ENCODE measurements at places on chromosomes 3 and 15.

GRCh38 chr3:27239951-27240350, 129.2 kb downstream of the NEK10 start:
- no peaks in the 10 kb centered on the region for H3K27me3 ChIP-seq
- no peak for DNase-seq
- H3K4me3 ChIP-seq = no peak overlapping the region
- no peak overlapping the region for H3K27ac ChIP-seq
- no peaks in the 10 kb centered on the region for H3K4me1 ChIP-seq
- H3K36me3 ChIP-seq = no peaks in the 10 kb centered on the region

DNA sequence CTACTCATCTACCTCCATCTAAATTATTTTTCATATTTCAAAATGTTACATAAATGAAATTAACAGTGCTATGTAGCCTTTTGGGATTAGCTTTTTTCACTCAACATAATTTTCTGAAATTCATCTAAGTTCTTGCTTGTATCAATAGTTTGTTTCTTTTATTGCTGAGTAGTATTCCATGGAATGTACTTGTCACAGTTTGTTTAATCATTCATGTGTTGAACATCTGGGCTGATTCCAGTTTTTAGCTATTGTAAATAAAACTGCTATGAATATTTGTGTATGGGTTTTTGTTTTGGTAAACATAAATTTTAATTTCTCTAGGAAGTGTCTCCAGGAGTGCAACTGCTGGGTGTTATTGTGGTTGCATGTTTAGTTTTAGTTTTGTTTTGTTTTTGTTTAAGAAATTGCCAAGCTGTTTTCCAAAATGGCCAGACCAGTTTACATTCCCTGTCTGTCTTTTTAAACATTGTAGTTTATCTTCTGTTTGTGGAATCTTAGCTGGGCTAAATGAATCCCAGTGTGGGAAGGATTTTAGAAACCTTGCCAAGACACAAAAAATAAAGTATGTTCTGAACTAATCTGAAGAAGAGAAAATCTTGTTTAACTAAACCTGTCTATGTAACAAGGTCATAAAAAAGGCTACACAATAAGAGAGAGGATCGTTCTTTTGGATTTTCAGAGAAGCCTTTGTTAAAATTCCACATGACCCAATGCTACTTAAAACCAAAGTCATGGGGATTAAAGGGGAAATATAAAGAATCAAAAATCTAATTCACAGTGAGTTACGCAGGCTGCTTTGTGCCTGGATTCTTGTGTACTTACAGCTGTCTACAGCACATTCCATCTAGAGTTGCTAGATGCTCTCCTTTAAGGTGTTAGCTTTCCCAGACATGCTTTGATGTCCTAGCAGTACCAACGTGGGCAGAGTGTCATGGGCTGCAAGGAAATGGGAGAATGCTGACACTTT, 129.2 kb upstream of the SUCLG2 start:
- peaks cover 4% of the 10 kb centered on the region for H3K36me3 ChIP-seq
- no peak overlapping the region for H3K4me3 ChIP-seq
- no peak for DNase-seq
- H3K27ac ChIP-seq = no peak overlapping the region

DNA sequence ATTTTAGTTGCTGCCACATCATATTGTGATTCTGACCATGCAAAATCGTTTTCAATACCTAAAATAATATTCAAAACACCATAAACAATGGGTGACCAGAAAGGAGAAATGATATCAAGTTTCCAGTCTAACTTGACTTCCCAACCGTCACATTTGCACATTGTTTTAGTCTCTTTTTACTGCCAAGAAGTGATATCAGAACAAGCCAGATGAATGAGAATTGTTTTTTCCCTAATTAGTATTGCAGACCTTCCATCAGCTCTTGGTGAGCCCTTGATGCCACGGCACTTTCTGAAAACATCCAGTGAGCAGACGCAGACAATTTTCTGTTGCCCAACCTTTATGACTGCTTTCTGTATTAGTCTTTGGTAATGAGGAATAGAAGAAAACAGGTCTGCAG, 62.5 kb downstream of the SPATA16 start:
- no peak overlapping the region for H3K4me3 ChIP-seq
- H3K27me3 ChIP-seq = no peaks in the 10 kb centered on the region

- H3K4me3 ChIP-seq = no peak overlapping the region
- H3K36me3 ChIP-seq = peaks cover 5% of the 10 kb centered on the region
- peaks cover 3% of the 10 kb centered on the region for H3K4me1 ChIP-seq
- H3K27ac ChIP-seq = no peak overlapping the region
Measured at GRCh38 chr15:67510597-67511190, 10.2 kb upstream of the C15orf61 start.

GRCh38 chr15:78726870-78727551, 84.3 kb downstream of the ADAMTS7 start:
- H3K4me1 ChIP-seq = peaks cover 3% of the 10 kb centered on the region
- H3K27me3 ChIP-seq = peaks cover 28% of the 10 kb centered on the region
- no peak overlapping the region for H3K27ac ChIP-seq
- no peak for DNase-seq

GRCh38 chr3:123733805-123734526, 149.1 kb upstream of the HACD2 start:
- no peak overlapping the region for H3K27ac ChIP-seq
- H3K27me3 ChIP-seq = peaks cover 43% of the 10 kb centered on the region
- DNase-seq = no peak
- no peaks in the 10 kb centered on the region for H3K4me1 ChIP-seq
- H3K4me3 ChIP-seq = no peak overlapping the region

DNA sequence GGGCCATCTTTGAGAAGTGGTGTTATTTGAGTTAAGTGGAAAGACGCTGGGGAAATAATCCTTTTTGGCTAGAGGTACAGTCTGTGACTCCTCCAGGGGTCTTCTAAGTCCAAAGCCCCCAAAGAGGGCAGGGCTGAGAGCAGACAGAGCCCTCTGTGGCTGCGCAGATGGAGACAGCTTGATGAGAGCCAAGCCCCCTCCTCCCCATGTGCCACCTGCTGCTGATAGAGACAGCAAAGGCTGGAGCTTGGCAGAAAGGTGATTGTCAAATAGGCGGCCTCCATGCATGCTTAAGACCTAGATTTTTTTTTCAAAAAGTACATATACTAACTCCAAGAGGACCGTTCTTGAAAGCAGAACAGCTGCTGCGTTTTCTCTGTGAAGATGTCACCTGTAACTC, 72.4 kb downstream of the CRYGS start:
- no peaks in the 10 kb centered on the region for H3K36me3 ChIP-seq
- H3K27me3 ChIP-seq = peaks cover 18% of the 10 kb centered on the region
- H3K4me3 ChIP-seq = no peak overlapping the region
- H3K27ac ChIP-seq = no peak overlapping the region
- H3K4me1 ChIP-seq = peaks cover 9% of the 10 kb centered on the region

- H3K4me3 ChIP-seq = no peak overlapping the region
- no peak overlapping the region for H3K27ac ChIP-seq
- no peaks in the 10 kb centered on the region for H3K27me3 ChIP-seq
- no peak for DNase-seq
- no peaks in the 10 kb centered on the region for H3K4me1 ChIP-seq
- no peaks in the 10 kb centered on the region for H3K36me3 ChIP-seq
Measured at GRCh38 chr3:163561151-163561550, 1517.1 kb downstream of the SI start.

DNA sequence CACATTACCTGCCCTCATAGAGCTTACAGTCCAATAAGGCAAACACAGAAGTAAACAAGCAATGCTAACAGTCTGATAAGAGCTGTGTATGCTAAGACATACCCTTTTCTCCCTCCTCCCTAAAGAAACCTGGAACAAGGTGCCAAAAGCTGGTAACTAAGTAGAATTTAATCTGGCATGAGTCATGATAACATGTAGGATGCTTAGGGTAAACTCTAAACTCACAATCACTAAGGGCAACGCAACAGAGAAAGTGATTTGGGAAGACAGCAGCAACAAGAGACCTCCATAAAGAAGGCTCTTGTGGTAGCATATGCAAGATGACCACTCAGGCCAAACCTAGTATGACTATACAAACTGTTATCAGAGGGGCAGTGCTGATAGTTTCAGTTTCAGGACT, 55.5 kb downstream of the MYO1E start:
- H3K4me1 ChIP-seq = peaks cover 5% of the 10 kb centered on the region
- H3K4me3 ChIP-seq = no peak overlapping the region
- no peak for DNase-seq
- H3K27me3 ChIP-seq = peaks cover 5% of the 10 kb centered on the region

DNA sequence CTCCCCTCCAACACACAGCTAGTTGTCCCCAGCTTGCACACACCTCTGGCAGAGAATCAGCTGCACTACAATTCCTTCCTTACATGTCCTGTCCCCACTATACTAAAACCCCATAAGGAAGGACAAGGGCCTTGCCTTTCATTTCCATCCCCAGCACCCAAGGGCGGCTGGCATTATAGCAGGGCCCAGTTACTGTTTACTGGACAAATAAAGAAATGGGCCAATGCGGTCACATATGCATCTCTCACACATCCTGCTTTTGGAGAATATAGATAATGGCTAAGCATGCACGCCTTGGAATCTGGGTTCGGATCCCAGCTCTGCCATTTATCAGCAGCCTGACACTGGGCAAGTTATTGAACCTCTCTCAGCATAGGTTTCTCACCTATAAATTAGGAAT, 99.1 kb downstream of the DAPK2 start:
- H3K4me3 ChIP-seq = no peak overlapping the region
- H3K27me3 ChIP-seq = no peaks in the 10 kb centered on the region
- peaks cover 13% of the 10 kb centered on the region for H3K4me1 ChIP-seq
- DNase-seq = no peak
- no peaks in the 10 kb centered on the region for H3K36me3 ChIP-seq
- H3K27ac ChIP-seq = no peak overlapping the region

- no peak overlapping the region for H3K4me3 ChIP-seq
- DNase-seq = no peak
- H3K4me1 ChIP-seq = peaks cover 12% of the 10 kb centered on the region
- H3K27me3 ChIP-seq = peaks cover 41% of the 10 kb centered on the region
Measured at GRCh38 chr3:149247929-149248691, 26.5 kb upstream of the CP start.

DNA sequence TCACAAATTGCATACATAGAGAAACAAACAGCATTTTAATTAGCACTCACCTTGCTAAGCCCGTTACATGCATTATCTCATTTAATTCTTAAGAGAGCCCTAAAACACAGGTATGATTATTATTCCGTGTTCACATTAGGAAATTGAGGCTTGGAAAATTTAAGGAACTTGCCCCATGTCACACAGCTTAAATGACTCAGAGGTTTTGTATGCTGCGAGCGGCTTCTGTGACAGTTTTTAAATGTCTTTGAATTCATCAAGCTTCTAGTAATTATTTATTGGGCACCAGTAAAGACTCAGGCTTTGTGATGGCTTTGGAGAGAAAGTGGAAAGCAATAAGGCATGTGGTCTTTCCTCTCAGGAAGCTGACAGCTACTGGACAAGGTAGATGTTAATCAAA, 166.7 kb upstream of the THBS1 start:
- no peaks in the 10 kb centered on the region for H3K36me3 ChIP-seq
- peak overlapping the region; percentile 12 for H3K27ac ChIP-seq
- DNase-seq = no peak

GRCh38 chr3:133509488-133509887, 64.0 kb upstream of the CDV3 start:
- no peak overlapping the region for H3K27ac ChIP-seq
- DNase-seq = no peak
- H3K27me3 ChIP-seq = no peaks in the 10 kb centered on the region
- H3K4me1 ChIP-seq = peaks cover 10% of the 10 kb centered on the region

- no peaks in the 10 kb centered on the region for H3K36me3 ChIP-seq
- H3K27ac ChIP-seq = no peak overlapping the region
- no peak overlapping the region for H3K4me3 ChIP-seq
- DNase-seq = no peak
- H3K27me3 ChIP-seq = peaks cover 38% of the 10 kb centered on the region
Measured at GRCh38 chr15:31824024-31824423, 206.3 kb upstream of the CHRNA7 start.

DNA sequence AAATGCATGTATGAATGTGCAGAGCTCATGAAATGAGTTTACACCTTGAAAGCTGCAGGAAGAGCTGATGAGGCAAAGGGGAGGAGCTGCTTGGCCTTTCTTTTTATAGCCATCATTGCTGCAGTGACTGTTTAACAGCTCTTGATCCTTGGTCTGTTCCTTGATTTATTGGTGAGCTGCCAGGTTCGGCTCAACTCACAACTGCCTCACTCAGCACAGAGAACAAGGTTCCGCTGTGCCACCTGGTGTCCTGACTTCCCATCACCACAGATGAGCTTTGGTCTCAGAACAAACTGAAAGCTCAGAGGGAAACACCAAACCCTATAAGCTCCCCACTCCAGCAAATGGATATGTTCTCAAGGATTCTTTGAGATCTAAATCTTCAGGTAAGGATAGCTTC, 626.1 kb downstream of the MAGI1 start:
- DNase-seq = no peak
- H3K4me1 ChIP-seq = no peaks in the 10 kb centered on the region
- no peak overlapping the region for H3K4me3 ChIP-seq
- H3K27ac ChIP-seq = no peak overlapping the region

DNA sequence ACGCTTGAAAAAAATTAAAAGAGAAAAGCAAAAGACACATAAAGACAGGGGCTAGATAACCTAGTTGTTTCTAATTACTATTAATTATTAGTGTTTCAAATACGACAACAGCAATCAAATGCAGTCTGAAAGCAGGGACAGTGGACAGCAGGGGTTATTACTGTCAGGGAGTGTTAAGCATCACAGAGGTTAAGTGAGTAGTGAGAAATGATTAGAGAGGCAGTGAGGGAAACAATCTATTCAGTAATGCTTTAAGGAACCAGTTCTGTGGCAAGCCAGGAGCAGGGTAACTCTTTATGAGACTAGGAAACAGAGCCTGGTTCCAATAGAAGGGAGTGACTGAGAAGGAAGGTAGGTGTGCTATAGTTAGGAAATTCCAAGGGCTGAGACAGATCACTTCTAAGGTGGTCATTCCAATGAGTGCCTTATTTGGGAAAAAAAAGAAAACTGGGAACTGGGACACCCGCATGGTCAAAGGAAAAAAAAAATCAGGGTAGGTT, 15.0 kb downstream of the RYK start:
- H3K36me3 ChIP-seq = no peaks in the 10 kb centered on the region
- H3K4me1 ChIP-seq = peaks cover 60% of the 10 kb centered on the region
- H3K4me3 ChIP-seq = no peak overlapping the region
- DNase-seq = no peak

GRCh38 chr3:63231643-63232042, 46.5 kb upstream of the SYNPR start:
- H3K4me3 ChIP-seq = no peak overlapping the region
- no peaks in the 10 kb centered on the region for H3K36me3 ChIP-seq
- DNase-seq = no peak
- H3K27me3 ChIP-seq = no peaks in the 10 kb centered on the region
- no peaks in the 10 kb centered on the region for H3K4me1 ChIP-seq
- H3K27ac ChIP-seq = no peak overlapping the region

GRCh38 chr15:48388016-48388851, 57.0 kb downstream of the DUT start:
- no peaks in the 10 kb centered on the region for H3K4me1 ChIP-seq
- DNase-seq = no peak
- peaks cover 29% of the 10 kb centered on the region for H3K27me3 ChIP-seq
- no peak overlapping the region for H3K27ac ChIP-seq

GRCh38 chr3:133547432-133548041, 25.9 kb upstream of the CDV3 start:
- H3K36me3 ChIP-seq = no peaks in the 10 kb centered on the region
- no peaks in the 10 kb centered on the region for H3K4me1 ChIP-seq
- no peak for DNase-seq

GRCh38 chr3:36206956-36207580, 173.2 kb upstream of the STAC start:
- no peaks in the 10 kb centered on the region for H3K27me3 ChIP-seq
- H3K4me3 ChIP-seq = no peak overlapping the region
- H3K36me3 ChIP-seq = no peaks in the 10 kb centered on the region
- H3K4me1 ChIP-seq = no peaks in the 10 kb centered on the region

GRCh38 chr15:36080759-36081158, 498.7 kb upstream of the CDIN1 start:
- H3K27me3 ChIP-seq = no peaks in the 10 kb centered on the region
- no peaks in the 10 kb centered on the region for H3K4me1 ChIP-seq
- no peaks in the 10 kb centered on the region for H3K36me3 ChIP-seq
- no peak overlapping the region for H3K27ac ChIP-seq
- no peak overlapping the region for H3K4me3 ChIP-seq
- DNase-seq = no peak

Measured in T-helper 17 cell (primary cell).